ENCODE measurements at places on chromosomes 13 and 19. TPM values are rescaled to one million over a fixed set of nuclear protein-coding genes. Genes with fewer than 3 reads are reported as not detected.

GRCh38 chr19:30063650-30064347 is 121.8 kb downstream of the URI1 start:
- H3K4me1 ChIP-seq: no peaks in the 10 kb centered on the region
- no peak for DNase-seq
- H3K27me3 ChIP-seq: no peaks in the 10 kb centered on the region
- no peak overlapping the region for H3K4me3 ChIP-seq

DNA sequence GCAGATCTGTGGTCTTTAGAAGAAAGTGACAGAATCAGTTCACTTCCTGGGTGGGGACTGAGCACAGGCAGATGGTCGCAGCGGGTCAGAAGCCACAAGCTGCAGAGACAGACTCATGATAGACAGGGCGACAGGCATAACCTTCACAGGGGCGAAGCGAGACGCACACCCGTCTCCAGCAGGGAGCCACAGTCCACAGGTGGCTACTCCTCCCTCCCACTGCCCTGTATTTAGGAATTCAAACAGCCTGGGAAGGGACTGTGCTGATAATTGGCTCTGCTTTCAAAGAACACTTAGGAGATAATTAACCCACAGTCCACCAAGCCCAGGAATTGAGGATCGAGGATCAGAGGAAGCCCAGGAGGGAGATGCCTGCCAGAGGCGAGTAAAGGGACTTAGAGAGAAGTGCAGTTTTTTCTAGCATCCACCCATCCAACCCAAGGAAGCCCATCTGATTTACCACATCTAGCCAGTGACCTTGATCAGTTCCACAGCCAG is 23.2 kb downstream of the RFX2 start:
- no peaks in the 10 kb centered on the region for H3K27me3 ChIP-seq
- peak; percentile 31 for DNase-seq
- H3K36me3 ChIP-seq: no peaks in the 10 kb centered on the region

DNA sequence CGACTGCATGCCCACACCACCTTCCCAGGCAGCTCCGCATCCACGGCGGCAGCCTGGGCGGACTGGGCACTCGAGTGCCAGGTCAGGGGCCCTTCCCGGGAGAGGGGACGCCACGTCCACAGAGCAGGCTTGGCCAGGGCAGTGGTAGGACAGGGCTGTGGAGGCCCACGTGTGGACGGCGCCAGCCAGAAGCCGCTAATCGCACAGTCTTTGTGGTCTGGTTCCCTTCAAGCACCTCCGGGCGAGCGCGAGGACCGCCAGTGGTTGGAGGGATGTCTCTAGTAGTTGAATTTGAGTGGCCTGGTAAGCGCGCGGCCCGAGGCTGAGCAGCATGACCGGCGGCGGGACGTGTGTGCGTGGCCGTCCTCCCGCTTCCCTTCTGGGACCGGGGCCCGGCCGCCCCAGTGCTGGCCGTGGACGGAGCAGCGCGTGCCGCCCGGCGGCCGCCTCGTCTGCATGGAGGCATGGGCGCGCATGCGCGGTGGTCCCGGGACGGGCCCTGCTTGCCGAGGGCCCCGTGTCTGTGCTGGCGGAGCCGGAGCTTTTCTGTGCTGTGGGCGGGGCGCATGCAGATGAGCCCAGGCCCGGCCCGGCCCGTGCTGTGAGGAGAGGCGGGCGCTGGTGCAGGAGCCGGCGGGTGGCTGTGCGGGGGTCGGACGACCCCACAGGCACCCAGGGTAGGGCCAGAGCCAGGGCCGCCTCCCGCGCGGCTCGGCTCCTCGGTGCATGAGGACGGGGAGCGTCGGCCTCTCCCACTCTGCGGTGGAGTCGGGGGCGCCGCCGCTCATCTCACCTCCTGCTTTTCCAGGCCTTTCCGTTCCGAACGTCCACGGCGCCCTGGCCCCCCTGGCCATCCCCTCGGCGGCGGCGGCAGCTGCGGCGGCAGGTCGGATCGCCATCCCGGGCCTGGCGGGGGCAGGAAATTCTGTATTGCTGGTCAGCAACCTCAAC is 8.6 kb downstream of the PTBP1 start:
- no peaks in the 10 kb centered on the region for H3K27me3 ChIP-seq
- peaks cover 18% of the 10 kb centered on the region for H3K4me1 ChIP-seq
- H3K36me3 ChIP-seq: peaks cover 53% of the 10 kb centered on the region
- DNase-seq: no peak

GRCh38 chr19:48154003-48154402 is 16.1 kb downstream of the LIG1 start:
- DNase-seq: no peak
- no peak overlapping the region for H3K4me3 ChIP-seq
- no peak overlapping the region for H3K27ac ChIP-seq
- no peaks in the 10 kb centered on the region for H3K27me3 ChIP-seq

DNA sequence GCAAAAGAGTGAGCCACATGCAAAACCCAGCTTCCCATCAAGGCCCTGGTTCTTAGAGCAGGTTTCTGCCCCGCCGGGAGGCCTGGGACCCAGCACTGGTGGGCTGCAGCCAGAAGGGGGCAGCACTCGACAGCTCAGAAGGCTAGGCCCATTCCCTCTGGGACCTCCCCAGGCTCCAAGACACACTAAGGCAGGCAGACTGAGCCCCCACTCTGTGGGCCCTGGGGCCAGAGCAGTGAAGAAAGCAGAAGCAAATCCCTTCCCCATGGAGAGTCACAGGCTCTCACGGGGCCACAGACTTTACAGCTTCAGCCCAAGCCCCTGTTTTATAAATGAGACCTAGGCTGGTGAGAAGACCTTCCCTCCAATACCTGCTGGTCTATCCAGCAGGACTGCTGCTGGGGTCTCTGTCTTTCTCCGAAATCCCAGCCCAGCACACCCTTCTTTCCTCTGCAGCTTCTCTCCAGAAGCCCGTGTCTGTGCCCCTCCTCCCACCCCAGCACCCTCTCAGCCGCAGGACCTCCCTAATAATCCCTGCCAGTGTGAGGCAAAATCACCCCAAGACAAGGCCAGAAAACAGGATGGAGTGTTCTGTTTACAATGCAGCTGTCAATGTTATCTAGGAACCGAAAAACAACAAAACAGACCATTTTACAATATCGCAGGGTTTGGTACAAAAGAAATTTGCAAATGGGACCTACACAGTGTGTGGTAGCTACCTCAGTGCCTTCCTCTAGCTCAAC is 109.3 kb downstream of the ABCC4 start:
- no peak overlapping the region for H3K4me3 ChIP-seq
- H3K4me1 ChIP-seq: peaks cover 5% of the 10 kb centered on the region
- H3K27me3 ChIP-seq: no peaks in the 10 kb centered on the region
- peak; percentile 82 for DNase-seq

DNA sequence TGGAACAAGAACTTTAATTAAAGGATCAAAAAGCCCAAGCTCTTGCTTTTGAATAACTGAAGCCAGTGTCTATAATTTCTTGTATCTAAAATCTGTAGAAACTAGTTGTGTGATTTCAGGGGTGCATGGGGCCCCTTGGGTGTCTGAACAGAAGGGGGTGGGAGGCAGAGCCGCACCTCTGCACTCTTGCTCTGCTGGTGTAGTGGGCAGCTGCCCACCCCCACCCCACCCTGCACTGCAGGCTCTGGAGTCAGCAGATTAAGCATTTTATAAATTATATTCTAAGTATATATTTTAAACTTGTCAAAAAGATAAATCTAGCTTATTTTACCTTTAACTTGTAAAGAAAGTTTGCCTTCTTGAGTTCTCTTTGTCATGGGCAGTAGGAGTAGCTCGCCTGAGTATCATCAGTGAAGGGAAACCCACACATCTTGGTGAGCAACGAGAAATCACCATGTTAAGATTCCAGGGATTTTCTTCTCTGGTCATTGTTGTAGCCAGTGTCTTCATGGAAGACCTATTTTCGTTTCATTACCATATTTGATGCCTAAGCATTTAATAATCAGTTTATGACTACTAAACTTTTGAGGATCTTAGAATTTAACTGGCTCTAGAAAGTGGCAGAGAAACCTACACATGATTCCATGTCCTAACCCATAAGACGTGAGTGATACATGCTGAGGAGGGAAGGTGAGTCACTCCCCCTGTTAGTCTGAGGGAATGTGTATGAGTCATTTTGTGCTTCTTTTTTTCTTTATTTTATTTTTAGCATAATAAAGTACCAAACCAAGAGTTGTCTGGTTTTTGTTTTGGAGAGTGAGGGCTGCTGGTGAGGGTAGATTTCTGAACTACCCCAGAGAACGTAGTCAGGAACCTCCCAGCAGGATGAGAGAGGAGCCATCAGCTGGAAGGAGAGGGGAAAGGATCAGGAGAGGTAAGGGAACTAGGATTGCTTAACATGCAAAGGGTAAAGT is 7.7 kb downstream of the UBE2L5 start:
- H3K4me1 ChIP-seq: peaks cover 29% of the 10 kb centered on the region
- H3K27ac ChIP-seq: peak overlapping the region; percentile 82

The ZNF534 gene
- total RNA-seq: not detected

GRCh38 chr13:33751151-33751550 is 66.8 kb upstream of the RFC3 start:
- H3K27ac ChIP-seq: no peak overlapping the region
- DNase-seq: no peak
- H3K4me1 ChIP-seq: no peaks in the 10 kb centered on the region
- H3K4me3 ChIP-seq: no peak overlapping the region
- peaks cover 2% of the 10 kb centered on the region for H3K27me3 ChIP-seq

DNA sequence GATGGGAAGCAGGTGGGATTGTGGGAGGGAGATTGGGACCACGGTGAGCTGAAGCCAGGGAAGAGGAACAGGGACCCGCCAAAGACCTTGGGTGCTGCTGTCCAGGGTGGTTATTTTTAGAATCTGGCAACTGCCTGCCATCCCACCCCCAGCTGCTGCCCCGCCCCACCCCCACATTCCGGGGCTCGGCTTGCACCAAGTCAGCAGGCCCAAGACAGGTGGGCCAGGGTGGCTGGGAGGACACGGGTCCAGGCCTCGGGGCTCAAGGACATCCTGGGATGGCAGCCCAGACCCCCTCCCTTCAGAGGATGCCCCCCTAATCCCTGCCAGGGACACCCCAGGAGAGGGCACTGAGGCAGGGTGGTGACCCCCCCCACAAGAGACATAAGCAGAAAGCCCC is 827 bp downstream of the CKM start:
- no peak for DNase-seq
- H3K4me3 ChIP-seq: no peak overlapping the region
- H3K27me3 ChIP-seq: peaks cover 37% of the 10 kb centered on the region
- H3K27ac ChIP-seq: no peak overlapping the region

DNA sequence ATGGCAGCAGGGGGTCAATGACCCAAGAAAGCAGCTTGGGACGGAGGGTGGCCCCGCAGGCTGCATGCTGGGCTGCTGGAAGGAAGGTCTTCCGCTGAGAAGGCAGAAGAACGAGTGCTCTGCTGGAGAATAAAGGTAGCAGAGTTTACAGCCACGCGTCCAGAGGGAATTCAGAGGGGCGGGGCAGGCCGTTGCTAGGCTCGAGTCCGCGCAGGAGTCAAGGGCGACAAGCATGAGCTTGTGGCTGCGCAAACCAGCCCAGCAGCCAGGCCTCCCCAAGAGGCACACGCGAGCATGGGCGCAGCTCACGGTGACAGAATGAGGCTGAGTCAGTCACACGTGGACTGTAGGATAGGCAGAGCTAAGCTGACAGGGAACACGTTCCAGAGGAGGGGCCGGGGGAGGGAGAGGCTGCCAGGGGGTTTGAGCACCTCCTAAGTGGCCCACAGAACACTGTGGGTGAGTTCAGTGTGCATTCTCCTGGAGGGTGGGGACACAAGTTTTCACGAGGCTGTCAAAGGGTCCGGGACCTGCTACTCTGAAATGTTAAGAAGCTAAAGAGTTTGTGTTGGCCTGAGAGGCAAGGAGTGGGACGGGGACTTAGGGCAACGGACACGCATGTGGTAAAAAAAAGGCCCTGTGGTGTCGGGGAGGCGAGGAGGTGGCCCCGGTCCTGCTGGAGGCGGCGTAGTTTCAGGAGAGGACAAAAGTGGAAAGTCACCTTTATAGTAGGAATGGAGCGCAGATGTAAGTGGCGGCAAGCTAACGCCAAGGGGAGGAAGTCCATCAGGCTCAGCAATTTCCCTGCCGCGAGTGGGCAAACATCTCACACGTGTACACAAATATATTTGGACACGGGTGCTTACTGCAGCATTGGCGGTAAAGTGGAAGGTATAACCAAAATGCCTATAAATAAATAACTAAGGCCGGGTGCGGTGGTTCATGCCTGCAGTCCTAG is 17.7 kb downstream of the RFX2 start:
- H3K27ac ChIP-seq: no peak overlapping the region
- DNase-seq: no peak
- H3K4me1 ChIP-seq: peaks cover 4% of the 10 kb centered on the region
- no peak overlapping the region for H3K4me3 ChIP-seq
- H3K27me3 ChIP-seq: no peaks in the 10 kb centered on the region

The C5AR2 gene
- not detected for total RNA-seq

Data from activated naive CD4-positive, alpha-beta T cell treated with anti-CD3 and anti-CD28 coated beads for 36 hours (primary cell).